NCI-H2081 treated with DMSO at 0.1 percent for 48 hours (cell line): ENCODE measurements at places on chromosomes 4 and X.

- no peak for DNase-seq
Observed at GRCh38 chr4:79883290-79883689, 189.7 kb downstream of the ANTXR2 start.

GRCh38 chr4:18242919-18243693 lies 221.6 kb upstream of the LCORL start:
- no peak for DNase-seq

- DNase-seq = no peak
Observed at GRCh38 chr4:157897855-157898370, 274.9 kb downstream of the GASK1B start.

GRCh38 chr4:158817562-158818296 lies 48.9 kb downstream of the FNIP2 start:
- no peak for DNase-seq

DNA sequence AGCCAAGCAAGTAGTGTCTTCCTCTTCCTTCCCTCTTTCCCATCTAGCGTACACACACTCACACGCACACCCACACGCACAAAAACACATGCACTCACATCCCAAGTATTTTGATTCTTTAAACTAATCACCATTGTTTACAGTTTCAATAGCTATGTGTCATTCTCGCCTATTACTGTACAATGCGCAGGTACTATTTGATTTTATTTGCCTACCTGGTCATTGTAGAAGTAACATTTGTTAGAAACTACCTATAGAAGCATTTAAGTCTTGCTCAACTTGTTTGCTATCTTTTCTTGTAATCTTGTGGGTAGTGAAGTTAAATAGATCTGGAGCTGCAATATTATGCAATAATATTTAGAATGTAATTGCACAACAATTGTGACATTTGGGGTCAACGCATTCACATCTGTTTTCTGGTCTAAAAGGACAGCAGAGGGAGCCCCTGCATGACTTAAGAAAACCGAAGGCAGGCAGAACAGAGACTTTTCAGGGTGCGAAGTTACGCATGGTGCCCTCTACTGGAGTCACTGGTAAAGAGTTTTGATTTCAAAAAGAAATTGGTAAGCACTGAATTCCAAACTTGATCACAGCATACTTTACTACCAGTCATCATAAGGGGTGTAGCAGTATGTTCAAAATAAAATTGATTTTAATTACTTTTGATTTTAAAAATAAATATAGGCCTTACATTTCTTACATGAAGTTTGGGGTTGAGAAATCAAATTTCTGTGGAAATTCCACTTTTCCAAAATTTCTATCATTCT lies 503.3 kb upstream of the FAM241A start:
- no peak for DNase-seq

- no peak for DNase-seq
Observed at GRCh38 chr4:113919611-113920010, 59.8 kb downstream of the ARSJ start.

DNA sequence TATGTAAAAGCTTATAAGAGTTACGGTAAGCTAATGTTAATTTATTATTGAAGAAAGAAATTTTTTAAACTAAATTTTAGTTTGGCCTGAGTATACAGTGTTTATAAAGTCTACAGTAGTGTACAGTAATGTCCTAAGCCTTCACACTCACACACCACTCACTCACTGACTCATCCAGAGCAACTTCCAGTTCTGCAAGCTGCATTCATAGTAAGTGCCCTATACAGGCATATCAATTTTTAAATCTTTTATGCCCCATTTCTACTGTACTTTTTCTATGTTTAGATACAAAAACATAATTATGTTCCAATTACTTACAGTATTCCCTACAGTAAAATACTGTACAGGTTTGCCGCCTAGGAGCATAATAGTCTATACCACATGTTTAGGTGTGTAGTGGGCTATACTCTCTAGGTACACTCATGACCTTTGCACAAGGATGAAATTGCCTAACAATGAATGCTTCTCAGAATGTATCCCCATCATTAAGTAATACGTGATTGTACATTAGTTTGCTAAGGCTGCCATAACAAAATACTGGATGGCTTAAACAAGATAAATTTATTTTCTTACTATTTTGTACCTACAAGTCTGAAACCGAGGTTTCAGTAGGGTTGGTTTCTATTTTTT lies 333.8 kb upstream of the PCDH7 start:
- DNase-seq = no peak

GRCh38 chr4:76293772-76294171 lies 12.8 kb upstream of the STBD1 start:
- DNase-seq = no peak

DNA sequence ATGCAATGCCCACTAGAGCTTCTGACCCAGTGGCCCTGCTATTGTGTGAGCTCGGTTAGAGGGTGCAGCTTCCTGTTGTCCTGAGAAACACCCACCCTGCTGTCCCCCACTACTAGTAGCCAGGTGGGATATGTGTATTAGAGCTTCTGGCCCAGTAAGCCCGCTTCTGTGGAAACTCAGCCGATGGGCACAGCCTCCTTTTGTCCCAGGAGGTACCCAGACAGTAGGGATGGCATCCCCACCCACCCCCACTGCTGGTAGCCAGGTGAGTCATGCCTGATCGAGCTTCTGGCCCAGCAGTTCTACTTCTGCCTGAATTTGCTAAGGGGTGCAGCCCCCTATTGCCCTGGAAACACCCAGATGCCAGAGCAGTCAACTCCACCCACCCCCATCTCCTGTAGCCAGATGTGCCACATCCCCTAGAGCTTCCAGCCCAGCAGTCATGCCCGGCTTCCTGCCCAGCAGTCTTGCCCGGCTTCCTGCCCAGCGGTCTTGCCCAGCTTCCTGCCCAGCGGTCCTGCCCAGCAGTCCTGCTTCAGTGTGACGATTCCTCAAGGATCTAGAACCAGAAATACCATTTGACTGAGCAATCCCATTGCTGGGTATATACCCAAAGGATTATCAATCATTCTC lies 162.7 kb upstream of the KLF8 start:
- DNase-seq = no peak

- DNase-seq = no peak
Observed at GRCh38 chr4:8439914-8440491, 520 bp downstream of the ACOX3 start.

DNA sequence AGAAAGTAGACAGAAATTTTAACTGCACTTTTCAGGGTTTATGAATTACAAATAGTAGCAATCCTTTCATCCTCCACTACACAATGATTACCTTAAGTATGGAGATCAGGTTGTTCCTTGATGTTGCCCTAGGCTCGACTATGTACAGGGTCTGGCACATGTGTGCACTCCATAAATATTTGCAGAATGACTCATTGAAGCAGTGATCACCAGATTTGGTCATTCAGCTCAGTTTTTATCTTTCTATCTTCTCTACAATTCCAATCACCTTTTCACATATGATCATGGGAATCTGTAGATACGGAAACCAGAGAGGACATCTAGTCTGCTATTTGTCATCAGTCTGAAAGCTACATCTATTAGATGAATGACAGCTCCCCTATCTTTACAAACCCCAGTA lies 171.7 kb upstream of the HCCS start:
- DNase-seq = no peak

GRCh38 chr4:150261571-150261970 lies 183.3 kb downstream of the DCLK2 start:
- DNase-seq = no peak

GRCh38 chr4:120053911-120054310 lies 12.7 kb downstream of the MAD2L1 start:
- DNase-seq = no peak

DNA sequence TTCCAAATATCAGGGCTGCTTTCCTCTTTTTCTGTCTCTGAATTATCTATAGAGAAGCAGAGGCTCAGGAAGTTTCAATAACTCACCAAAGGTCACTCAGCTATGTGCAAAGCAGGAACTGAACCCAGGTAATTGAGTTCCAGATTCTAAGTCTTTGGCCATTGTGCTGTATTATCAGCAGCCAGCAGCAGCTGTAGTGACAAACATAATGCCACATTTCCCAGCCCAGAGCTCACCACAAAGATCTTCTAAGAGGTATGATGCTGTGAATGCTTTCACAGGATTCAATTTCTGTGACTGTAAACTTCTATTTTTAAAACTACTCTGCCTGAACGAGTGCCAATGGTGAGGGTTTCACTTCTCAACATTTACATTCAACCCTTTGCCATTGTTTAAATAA lies 56.4 kb downstream of the SPOCK3 start:
- DNase-seq = no peak

DNA sequence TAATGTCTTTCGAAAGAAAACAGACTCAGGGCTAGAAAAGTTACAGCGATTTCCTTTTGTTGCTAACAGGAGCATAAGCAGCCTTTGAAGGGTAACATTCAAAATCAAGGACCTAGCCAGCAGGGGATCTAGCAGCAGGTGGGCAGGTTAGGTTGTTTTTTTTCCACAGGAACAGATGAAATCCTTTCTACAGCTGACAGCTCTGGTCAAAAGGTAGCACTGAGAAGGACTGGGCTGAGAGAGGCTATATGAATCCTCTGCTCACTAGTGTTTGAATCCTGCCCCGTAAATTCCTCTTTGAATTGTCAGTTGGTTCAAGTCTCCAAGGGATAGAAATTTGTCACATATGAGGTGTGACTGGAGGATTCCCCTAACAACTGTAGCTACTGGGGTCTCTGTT lies 188.2 kb downstream of the SH2D1A start:
- DNase-seq = no peak

DNA sequence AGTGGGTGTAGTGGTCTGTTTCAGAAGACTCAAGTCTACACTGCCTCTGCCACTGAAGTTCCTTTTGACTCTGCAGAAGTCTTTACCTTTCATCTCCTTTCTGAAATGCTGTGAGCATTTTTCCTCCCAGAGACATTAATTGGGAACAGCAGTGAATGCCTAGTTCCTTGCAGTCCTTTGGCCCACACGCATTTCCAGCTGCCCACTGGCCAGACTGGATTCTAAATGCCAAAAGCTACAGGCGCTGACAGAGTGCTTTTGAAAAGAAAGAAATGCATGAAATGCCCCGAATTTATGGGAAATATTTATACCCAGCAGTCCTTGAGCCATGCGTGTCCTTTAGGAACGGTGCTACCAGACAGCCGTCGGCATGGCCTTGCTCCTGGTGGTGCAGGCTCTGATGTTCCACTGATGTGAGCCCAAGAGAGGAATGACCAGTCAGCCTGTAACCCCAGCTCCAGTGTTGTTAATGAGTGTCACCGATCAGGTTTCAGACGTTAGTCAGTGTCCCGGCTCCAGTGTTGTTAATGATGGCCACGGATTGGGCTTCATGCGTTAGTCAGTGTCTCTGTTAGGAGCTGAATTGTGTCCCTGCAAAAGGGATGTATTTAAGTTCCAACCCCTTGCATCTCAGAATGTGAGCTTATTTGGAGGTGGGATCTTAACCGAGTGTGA lies 132.6 kb downstream of the TBL1X start:
- no peak for DNase-seq

GRCh38 chrX:14173873-14174272 lies 144.2 kb upstream of the GEMIN8 start:
- DNase-seq = no peak

DNA sequence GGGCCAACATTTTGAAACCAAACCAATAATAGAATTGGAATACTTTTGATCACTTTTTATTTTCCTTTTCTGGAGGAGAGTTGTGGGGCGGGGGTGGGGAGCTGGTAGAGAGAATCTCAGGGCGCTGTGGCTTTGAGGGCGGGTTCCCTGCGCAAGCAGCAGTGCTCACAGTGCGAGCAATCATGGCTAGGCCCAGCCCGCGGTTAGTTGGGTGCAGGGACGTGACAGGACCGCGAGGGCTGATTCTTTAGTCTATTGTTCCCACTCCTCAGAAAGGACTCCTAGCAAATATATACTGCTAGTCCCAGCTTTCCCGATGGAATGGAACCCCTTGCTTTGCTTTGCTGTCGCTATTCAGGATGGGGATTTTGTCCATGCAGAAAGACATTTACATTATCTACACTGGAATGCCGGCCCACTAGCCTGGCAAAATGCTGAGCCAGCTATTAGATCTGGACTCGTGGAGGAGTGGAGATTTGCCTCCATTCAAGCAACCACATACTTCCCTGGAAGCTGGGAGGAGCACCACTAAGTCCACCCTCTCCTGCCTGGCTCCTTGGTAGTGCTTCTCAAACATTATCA lies 23.9 kb upstream of the APLN start:
- DNase-seq = no peak

DNA sequence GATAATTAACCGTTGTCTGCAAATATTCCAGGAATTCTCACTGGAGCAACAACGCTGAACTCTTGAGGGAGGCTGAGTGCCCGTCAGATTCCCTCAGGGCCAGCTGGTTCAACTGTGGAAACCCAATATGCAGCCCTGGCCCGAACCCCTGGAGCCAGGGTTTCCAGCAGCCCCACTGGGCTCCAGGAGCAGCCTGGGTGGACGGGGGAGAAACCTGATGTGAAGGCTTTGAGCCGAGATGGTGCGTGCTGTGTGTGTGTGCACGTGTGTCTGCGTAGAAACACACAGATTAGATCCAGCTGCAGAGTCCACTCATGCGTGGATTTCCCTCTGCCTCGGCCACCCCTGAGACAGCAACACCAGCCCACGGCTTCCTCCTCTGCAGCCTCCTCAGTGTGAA lies 19.4 kb upstream of the SLC25A6 start:
- DNase-seq = no peak

GRCh38 chr4:70624226-70624793 lies 4.2 kb upstream of the ENAM start:
- no peak for DNase-seq

DNA sequence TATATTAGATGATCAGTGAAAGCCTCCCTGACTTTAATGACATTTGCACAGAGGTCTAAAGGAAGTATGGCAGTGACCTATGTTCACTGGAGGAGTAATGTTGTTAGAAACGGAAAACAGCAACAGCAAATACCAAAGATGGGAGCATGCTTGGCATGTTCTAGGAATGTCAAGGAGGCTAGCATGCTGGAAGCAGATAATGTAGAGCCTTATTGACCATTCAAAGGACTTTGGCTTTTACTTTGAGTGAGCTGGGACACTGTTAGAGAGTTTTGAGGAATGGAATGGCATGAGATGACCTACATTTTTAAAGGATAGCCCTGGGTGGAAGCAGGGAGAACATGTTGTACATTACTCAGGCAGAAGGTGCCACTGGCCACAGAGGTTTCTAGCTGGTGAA lies 6.0 kb downstream of the RPA4 start:
- no peak for DNase-seq

DNA sequence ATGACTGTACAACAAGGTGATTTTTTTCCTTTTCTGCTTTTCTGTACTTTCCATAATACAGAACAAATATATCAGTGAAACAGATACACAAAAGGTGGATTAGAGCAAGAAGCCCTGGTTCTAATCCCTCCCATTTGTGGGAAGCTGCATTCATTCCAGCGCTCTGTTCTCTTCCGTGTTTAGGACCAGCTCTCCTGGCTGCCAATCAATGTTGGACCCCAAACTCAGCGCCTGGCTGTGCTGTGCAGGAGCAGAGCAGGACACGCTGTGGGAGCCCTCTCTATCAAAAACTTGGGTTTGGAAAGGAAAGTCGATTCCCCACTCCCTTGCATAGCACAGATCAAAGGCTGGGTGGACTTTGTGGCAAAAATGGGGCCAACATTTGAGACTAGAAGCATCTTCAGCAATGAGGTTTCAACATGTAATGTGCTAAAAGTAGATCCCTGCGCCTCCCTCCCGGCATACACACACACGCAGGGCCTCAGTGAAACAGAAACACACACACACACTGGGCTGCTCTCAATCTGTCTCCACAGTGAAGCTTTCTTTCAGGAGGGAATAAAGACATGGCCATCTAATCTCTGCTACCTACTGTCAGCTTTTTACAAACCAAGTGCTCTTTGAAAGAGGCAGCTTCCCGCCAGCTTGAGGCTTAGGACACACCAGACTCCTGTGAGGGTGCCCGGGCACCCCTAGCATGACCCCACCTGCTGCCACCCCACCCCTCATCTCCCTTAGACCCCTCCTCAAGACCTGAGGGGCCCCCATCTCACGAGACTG lies 12.2 kb downstream of the WDR1 start:
- DNase-seq = no peak
